ENCODE measurements at places on chromosomes 4 and X.

DNA sequence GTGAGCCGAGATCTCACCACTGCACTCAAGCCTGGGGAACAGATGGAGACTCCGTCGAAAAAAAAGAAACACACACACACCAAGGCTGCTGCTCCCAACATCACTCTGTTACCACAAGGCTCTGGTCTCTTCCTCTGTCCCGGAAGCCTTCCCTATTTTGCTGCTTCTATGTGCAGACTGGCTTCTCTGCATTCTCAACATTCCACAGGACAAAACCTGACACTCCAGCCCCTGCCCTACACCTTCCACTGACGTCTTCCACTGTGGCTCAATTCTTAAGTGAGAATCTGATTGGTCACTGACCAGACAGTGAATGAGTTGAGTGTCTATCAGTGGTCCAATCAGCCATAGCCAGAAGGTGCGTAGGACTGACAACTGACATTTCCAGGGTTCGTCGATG is 5.9 kb downstream of the ODAPH start:
- DNase-seq = peak; percentile 38

DNA sequence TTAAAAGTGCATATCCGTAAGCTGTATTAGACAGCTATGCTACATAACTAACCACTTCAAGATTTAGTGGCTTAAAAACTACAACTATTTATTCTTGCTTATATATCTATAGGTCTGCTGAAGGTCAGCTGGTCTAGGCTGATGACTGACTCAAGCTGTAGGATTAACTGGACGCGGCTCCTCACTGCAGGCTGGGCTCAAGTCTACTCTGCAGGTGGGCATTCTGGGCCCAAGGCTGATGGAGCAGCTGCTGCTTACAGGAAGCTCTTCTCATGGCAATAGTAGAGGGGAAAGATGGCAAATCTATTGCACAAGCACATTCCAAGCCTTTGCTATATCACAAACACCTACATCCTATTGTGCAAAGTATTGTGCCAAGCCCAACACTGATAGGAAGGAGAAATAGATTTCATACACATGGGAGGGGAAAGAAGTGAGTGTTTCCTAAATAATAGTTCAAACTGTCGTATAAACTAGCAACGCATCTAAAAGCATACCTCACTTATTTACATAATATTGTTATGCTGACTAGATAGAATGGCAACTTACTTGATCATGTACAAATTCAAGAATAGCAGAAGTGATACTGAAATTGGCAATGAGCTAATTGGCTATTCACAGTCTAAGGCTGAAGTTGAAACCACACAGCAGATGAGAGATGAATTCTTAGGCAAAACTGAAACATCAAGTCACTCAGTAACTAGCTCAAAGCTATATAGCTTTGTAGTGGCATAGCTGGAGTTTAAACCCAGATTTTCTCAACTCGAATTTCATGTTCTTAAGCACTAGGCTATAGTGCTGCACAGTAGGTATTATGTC is 263.8 kb downstream of the NKX6-1 start:
- no peak for DNase-seq

GRCh38 chr4:151324752-151325110 is 674 bp downstream of the SH3D19 start:
- peak; percentile 31 for DNase-seq

DNA sequence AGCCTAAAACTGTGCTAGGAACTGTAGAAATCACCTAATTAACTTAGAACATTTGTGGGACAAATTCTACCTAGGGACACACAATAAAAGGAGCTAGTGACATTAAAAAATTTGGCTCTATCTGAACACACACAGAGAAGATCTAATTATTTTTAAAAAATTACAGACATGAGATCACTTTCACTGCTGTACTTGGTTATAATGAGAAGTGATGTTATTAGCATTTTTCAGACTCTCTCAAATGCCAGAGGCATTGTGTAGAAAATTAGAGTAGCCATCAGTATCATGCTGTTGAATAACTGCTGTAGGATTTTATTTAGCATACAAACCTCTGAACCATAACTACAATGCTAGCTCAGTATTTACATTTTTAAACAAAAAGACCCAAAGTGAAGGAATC is 109.1 kb upstream of the ANK2 start:
- no peak for DNase-seq

DNA sequence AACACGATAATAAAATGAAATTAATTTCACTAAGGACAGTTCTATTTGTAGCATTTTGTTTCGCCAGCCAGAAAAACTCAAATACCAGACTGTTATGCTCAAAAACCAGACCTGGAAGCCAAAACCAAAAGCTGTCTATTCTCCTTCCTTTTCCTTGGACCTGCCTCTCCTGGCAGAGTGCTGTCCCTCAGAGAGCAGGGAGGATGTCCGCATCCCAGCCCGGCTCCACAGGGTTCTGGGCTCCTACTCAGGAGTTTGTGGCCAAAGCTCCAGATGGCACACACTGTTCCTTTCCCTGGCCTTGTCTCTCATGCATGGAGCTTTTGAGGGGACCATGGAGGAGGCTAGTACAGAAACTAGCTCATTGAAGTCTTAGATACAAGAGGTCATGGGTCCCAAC is 41.9 kb upstream of the C1QTNF7 start:
- no peak for DNase-seq

DNA sequence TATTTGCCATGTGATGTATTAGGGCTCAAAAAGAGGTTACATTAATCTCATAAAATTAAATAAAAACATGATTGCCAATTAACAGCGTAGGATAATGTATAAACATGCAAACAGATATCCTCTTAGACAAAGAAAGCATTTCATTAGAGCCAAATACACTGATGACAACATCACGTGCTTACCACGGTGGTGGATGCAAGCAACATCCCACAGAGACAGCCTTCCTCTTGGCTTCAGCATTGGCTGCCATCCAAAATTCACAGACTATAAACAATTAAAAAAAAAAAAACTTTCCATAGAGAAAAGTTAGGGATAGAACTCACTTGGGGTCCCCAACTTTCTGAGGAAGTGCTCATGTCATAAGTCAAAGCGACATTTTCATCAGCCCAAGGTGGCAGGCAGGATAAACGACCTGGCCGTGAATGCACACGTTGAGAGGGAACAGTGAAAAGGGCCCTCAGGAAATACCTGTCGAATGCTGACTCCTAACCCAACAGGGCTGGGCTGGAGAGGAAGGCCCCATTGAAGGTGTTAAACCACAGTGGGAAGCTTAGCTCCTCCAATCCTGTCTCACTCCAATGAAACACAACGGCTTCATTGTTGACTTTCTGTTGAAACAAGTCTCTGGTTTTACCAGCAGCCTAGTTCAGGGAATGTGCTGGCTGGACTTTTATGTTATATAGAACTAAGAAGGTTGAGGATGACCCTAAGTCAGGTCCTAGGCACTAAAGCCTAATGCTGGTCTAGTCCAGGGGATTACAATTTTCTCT is 48.4 kb downstream of the IDS start:
- DNase-seq = no peak

GRCh38 chr4:7006411-7006810 is 36.8 kb upstream of the TADA2B start:
- DNase-seq = no peak

DNA sequence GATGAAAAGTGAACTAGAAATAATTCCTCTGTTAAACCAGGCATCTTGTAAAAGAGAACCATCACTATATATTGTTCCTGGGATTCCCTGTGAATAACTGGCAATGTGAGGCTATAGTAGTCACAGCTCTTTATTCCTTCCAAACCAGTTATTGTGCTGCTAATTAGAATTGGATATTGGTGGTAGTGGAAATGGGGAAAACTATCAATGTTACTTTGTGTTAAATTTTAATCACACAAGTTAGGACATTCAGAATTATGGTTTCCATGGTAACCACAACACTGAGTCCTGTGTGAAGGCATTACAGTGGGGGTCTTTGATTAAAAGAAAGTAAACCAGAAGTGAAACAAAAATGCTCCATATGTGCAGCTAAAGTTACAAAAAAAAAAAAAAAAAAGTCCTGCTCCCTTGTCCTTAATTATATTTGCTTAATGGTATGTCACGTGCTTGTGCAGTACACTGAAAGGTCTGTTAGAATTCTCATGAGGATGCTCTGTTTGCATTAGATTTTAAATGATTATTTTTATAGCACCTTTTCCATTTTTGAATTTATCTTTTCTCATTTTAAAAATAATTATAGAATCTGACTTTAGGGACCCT is 200.4 kb downstream of the ADGRL3 start:
- DNase-seq = no peak

DNA sequence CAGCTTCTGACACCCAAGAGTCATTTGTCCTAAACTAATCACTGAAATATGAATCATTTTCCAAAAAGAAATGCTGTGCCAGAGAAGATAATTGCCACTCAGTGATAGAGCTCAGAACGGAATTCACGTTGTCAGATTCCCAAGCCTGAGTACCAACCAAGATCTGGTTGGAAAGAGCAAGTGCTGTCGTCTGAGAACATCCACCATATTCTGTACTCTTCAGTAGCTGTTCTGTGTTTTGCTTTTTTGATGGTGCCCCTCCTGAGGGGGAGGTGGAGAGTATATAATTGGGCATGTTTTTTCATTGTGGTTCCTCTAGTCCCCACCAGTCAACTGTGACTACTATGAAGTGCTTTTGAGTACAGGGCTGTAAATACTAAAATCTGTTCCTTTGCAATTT is 13.2 kb downstream of the RUFY3 start:
- DNase-seq = no peak

DNA sequence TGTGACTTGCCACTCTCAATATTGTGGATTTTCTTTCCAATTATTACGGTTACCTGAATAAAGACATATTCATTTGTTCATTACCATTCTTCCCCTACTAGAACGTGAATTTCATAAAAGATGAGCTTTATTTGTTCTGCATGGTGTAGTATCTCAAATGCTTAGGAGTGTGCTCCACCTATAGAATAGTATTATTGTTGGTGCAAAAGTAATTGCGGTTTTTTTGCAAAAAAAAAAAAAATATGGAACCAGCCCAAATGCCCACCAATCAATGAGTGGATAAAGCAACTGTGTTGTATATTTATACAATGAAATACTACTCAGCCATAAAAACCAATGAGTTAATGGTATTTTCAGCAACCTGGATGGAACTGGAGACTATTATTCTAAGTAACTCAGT is 525.5 kb upstream of the PRKX start:
- DNase-seq = no peak

- peak; percentile 19 for DNase-seq
Measured at GRCh38 chrX:110665223-110666002, 130.2 kb downstream of the CHRDL1 start.

DNA sequence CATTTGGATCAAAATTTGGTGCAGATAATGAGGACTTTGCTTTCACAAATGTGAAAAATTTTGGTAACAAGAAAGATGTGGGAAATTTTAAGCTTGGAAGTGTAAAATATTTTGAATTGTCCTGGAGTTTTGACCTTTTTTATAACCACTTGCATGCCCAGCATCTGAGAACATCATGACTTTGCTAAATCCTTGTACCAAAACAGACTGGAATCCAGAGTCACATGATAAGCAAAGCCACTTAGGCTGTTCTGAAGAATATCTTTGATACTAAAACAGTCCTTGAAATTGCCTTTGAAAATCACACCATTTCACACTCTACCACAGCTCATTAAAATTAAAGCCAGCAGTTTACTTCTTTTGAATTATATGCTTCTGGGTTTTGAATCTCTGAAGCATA is 2.5 kb upstream of the PPM1K start:
- no peak for DNase-seq

DNA sequence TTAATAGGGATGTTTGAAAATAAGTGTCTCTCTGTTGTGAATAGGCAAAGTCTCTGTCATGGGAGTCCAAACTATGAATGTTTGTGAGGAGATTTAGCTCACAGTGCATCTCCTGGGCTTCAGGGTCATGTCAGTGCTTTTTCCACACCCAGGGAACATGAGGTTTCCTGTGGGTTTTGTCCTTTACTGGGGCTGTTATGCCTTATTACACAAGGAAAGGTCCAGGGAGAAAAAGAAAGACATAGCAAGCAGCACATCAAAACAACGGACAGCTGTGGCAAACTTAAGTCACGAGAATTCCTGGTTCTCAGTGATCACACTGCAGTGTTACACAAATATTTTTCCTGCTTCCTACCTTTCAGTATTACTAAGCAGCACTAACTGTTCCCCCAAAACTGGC is 99.4 kb downstream of the MBNL3 start:
- DNase-seq = no peak

- DNase-seq = peak; percentile 49
Measured at GRCh38 chr4:125826801-125827695, 512.3 kb downstream of the FAT4 start.

- peak; percentile 11 for DNase-seq
Measured at GRCh38 chr4:67915400-67915966, 31.7 kb upstream of the TMPRSS11D start.

All from fibroblast of upper back skin (primary cell).